ENCODE measurements at places on chromosomes 11 and 22.

DNA sequence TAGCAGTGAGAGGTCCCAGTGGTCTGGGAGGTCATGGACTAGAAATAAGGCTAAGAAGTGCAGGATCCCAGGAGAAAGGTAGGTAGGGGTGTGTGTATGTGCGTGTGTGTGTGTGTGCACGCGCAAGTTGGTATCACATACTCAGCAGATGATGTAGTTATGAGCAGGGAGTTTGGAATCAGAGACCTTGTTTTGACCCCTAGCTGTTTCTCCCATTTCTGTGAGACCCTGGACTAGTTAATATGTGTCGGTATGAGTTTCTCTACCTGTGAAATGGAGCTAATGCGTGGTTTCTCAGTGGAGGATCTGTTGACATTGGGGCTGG lies 1.3 kb downstream of the SERPING1 start:
- no peak for DNase-seq

GRCh38 chr11:122779047-122779629 lies 59.2 kb upstream of the CRTAM start:
- no peak for DNase-seq

GRCh38 chr22:49321477-49322055 lies 506.1 kb downstream of the BRD1 start:
- no peak for DNase-seq

- DNase-seq: no peak
These were observed 120.3 kb upstream of the B3GAT1 start for GRCh38 chr11:134532131-134532920.

- DNase-seq: no peak
These were observed 471 bp upstream of the TMEM184B start for GRCh38 chr22:38273135-38273826.
